ENCODE measurements at places on chromosomes 16 and 17.
A peak's percentile ranks its signal among the peaks of the same experiment; 100 is the strongest.

DNA sequence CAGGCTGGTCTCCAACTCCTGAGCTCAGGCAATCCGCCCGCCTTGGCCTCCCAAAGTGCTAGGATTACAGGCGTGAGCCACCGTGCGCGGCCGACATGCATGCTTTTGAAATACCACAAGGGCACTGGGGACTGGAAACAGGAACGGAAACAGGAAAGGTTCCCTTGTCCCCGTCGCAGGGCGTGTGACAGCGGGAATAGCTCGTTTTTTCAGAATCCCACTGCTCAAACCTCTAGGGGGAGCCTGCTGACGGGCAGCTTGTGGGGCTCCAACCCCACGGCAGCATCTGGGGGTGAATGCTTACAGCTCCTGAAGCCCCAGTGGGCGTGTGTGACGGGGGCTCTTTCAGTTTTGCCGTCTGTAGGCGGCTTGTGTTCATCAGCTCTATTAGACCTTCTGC lies 18.8 kb upstream of the ASGR2 start:
- DNase-seq, result no peak

DNA sequence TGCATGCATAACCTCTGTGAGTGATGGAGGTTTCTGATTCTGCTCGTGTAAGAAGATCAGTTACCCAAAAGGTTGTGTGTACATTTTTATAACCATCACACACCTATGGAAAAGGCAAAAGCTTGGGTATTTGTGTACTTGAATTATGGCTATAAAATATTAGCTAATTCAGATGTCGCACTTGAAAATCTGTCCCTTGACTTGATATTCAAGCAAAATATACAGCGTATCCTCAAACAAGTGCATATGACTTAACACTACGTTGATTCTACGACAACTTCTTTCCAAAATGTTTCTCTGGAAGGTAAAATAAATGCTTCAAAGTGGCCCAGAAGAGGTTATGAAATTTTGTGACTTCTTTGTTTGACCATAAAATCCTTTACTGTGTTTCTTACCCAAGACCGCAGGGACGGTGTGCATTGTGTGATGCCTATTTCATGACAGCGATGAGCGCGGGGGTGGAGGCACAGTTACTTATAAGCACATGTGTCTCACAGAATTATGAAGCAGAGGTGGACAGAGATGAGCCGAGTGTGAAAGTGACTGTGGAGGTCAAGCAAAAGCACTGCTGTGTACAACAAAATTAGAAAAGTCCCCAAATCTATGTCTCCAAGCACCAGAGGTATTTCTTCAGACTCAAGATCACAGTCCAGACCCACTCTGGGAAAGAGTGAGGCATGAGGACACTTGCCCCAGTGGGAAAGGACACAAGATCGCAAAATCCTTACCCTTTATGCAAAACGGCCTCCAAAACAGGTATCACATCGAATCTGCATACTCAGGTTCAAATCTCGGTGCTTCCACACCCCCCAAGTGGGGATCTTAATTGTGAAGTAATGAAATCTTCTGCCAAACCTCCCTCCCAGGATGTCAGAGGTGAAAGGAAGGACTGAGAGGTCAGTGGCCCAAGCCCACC lies 4.1 kb upstream of the HOXB9 start:
- DNase-seq, result no peak

GRCh38 chr17:40112718-40113109 lies 9.1 kb upstream of the MSL1 start:
- DNase-seq, result no peak

- DNase-seq, result no peak
Observed at GRCh38 chr17:27546624-27547300, 84.2 kb upstream of the LGALS9 start.

GRCh38 chr17:78862073-78863023 lies 21.7 kb upstream of the USP36 start:
- DNase-seq, result peak; percentile 88

DNA sequence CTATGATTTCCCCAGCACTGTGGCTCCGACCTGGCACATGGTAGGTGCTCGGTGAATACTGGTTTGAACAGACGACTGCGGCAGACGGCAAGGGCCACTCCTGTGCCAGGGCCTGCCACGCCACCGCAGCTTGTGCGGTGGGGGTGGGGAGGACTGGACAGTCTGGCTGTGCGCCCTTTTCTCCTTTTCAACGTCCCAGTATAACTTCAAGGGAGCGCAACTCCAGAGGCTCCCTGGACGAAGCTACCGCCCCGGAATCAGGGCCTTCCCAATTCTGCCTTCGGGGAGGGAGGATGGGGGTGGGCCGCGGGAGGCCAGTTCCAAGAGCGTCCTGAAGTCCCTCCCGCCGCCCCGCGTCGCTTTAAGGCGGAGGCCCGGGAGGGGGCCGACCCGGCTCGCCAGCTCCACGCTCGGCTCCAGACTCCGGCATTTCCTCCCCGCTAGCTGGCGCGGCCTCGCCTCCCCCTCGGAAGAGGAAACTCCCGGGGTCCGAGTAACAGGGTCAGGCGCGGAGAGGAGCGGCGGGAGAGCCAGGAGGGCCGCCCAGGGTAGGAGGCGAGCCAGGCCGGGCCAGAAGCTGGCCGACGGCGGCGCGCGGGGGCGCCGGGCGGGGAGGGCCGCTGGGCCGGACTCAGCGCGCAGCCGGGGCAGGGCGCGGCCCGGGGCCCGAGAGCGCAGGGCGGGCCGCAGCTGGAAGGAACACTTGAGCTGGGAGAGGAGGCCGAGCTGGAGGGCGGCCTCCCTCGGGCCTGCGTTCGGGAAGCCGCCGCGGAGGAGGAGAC lies at the start of gene ITPRIPL2:
Gene ITPRIPL2, plus strand, starts transcription at position 388 of the 782 bp plus-strand sequence. CDS start 498 bp downstream, outside the sequence.
- DNase-seq, result no peak

- no peak for DNase-seq
Observed at GRCh38 chr17:20783091-20783490, 203.6 kb downstream of the CDRT15L2 start.

GRCh38 chr16:31077592-31078396 lies 3.6 kb downstream of the ZNF646 start:
- DNase-seq, result no peak

DNA sequence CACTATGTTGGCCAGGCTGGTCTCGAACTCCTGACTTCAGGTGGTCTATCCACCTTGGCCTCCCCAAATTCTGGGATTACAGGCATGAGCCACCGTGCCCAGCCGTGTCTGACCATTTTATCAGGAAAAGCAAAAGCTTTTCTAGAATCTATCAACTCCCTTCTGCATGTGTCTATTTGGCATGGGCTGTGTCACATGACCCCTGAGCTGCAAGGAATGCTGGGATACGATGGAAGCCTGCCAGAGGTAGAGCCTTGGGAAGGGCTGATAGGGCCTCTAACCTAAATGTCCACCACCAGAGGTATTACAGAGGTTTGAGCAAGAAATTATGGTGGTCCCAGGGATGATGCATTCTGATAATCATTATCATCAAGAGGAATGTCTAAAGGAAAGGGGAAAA lies 616.2 kb downstream of the WWOX start:
- DNase-seq, result no peak

DNA sequence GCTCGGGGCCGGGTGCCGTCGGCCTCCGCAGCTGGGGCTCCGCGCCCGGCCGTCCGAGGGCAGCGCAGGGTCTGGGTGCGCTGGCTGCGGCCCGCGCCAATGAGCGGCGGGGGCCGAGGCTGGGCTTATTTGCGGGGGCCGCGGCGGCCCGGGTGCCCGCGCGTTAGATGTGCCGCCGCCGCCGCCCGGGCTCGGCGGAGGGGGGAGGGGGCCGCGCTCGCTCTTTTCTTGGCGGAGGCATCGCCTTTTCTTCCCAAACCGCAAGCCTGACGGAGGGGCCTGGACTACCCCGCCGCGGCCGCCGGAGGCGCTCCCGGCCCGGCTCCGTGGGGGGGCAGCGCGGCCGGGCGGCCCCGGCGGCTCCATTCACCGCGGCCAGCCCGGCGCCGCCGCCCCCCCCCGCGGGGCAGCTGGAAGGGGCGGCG lies at the start of gene NOTUM:
Gene NOTUM, minus strand, starts transcription at position 101 of the 425 bp plus-strand sequence. CDS start 278 bp downstream, outside the sequence.
- no peak for DNase-seq

GRCh38 chr16:25013751-25014499 lies 1.2 kb downstream of the ARHGAP17 start:
- no peak for DNase-seq

DNA sequence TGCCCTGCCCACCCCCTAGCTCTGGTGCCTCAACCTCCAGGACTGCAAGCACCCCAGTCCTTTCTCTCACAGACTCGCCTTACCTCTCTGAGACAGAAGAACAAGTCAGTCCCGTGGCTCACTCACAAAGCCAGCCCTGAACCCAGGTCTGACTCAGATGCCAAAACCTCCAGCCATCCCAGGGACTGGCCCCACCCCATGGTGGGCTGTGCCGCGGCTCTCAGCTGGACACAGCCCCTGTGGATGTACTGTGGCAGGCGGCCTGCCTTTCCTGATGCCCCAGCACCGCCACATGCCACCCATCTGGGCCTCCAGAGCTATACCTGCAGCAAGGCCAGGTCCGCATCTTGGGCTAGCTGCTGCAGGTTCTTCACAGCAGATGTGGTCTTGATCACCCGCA lies 19.8 kb downstream of the MPG start:
- no peak for DNase-seq
